ENCODE measurements at places on chromosomes 13 and 19. TPM values are rescaled to one million over a fixed set of nuclear protein-coding genes. Genes with fewer than 3 reads are reported as not detected.

- no peak for DNase-seq
- no peaks in the 10 kb centered on the region for H3K4me1 ChIP-seq
- H3K27me3 ChIP-seq, result no peaks in the 10 kb centered on the region
Observed at GRCh38 chr19:37513397-37513796, 6.7 kb downstream of the ZNF793 start.

DNA sequence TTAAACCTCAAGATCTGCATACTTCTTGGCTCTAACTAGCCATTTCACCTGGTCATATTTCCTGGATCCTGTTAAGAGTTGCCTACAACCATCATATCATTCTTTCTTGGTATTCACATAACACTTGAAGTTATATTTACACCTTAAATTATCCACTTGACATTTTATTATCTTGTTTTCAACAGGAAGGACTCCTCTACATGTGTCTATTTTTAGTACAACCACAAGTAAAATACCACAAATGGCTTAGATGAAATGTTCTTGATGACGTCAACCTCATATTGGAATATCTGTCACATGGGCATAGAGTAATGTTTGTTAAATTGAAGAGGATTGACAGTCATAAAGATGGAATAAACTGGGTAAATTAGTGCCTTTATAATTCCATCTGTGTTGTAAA lies 9.4 kb downstream of the PCDH20 start:
- no peak overlapping the region for H3K4me3 ChIP-seq
- H3K4me1 ChIP-seq, result no peaks in the 10 kb centered on the region
- H3K27ac ChIP-seq, result no peak overlapping the region
- no peak for DNase-seq
- H3K27me3 ChIP-seq, result peaks cover 2% of the 10 kb centered on the region
- no peaks in the 10 kb centered on the region for H3K36me3 ChIP-seq

DNA sequence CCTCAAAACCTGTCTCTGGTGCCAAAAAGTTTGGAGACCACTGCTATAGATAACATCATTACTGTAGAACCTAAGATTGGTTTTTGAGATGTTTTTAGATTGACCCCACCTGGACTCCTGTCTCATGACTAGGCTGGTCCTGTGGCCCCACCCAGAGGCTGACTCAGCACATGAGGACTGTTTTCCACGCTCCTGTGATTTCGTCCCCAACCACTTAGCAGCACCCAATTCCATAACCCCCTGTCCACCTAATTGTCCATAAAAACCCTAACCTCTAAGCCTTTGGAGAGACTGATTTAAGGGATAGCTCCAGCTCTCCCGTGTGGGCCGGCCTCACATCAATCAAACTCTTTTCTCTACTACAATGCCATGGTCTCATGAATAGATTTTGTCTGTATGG lies 25.6 kb upstream of the GAS6 start:
- H3K27me3 ChIP-seq, result no peaks in the 10 kb centered on the region
- no peak overlapping the region for H3K27ac ChIP-seq
- no peaks in the 10 kb centered on the region for H3K4me1 ChIP-seq
- DNase-seq, result no peak
- no peak overlapping the region for H3K4me3 ChIP-seq

The ENOX1 gene
- 0.38 TPM for polyA plus RNA-seq

The RPL36 gene
- polyA plus RNA-seq, result 648 TPM

The NKPD1 gene
- polyA plus RNA-seq, result 0.08 TPM

The ZNF728 gene
- not detected for polyA plus RNA-seq

The TTC9B gene
- not detected for polyA plus RNA-seq
